Purkinje cell (primary cell): ENCODE measurements at places on chromosomes 3 and 15. TPM values are rescaled to one million over a fixed set of nuclear protein-coding genes. Genes with fewer than 3 reads are reported as not detected.

Gene MORF4L1
- 468 and 511 TPM in 2 replicates for polyA plus RNA-seq

Gene GXYLT2
- 0.42 and 0.69 TPM in 2 replicates for polyA plus RNA-seq

Gene CLDN11
- 0.55 and 4.3 TPM in 2 replicates for polyA plus RNA-seq

Gene TUSC7
- 5.7 TPM in 1 of 2 replicates, not detected in the other for polyA plus RNA-seq

Gene OIP5
- 2.1 TPM in 1 of 2 replicates, not detected in the other for polyA plus RNA-seq

Gene EFCC1
- not detected in 2 replicates for polyA plus RNA-seq

Gene EXD1
- 0.78 TPM in 1 of 2 replicates, not detected in the other for polyA plus RNA-seq

Gene RTP3
- not detected in 2 replicates for polyA plus RNA-seq

Gene ZNF502
- polyA plus RNA-seq: 2.6 and 4.6 TPM in 2 replicates

Gene POLG
- 6.8 and 8.9 TPM in 2 replicates for polyA plus RNA-seq

Gene NDUFB5
- 394 and 473 TPM in 2 replicates for polyA plus RNA-seq

Gene PIK3CA
- polyA plus RNA-seq: 22.1 and 23.5 TPM in 2 replicates

Gene RLBP1
- polyA plus RNA-seq: not detected in 2 replicates

Gene DGKG
- 66.0 and 73.5 TPM in 2 replicates for polyA plus RNA-seq

Gene CCDC39
- polyA plus RNA-seq: 2.8 and 3.5 TPM in 2 replicates

Gene STRA6
- not detected in 2 replicates for polyA plus RNA-seq

Gene DPH6
- 13.8 and 48.5 TPM in 2 replicates for polyA plus RNA-seq

Gene PP2D1
- polyA plus RNA-seq: not detected in 2 replicates

Gene SERPINI2
- polyA plus RNA-seq: 0.44 and 5.8 TPM in 2 replicates

Gene DNAH1
- polyA plus RNA-seq: 0.15 and 0.28 TPM in 2 replicates

Gene SLC28A1
- not detected in 2 replicates for polyA plus RNA-seq

Gene REC114
- polyA plus RNA-seq: not detected in 2 replicates

Gene TRIM42
- polyA plus RNA-seq: not detected in 2 replicates

Gene SEMA5B
- polyA plus RNA-seq: 0.42 and 2.9 TPM in 2 replicates

Gene P3H2
- 0.29 and 2.3 TPM in 2 replicates for polyA plus RNA-seq

Gene CASR
- polyA plus RNA-seq: not detected in 2 replicates

Gene CSTA
- polyA plus RNA-seq: not detected in 2 replicates

Gene CDHR4
- not detected in 2 replicates for polyA plus RNA-seq

Gene LSMEM2
- not detected in 2 replicates for polyA plus RNA-seq
